ENCODE measurements at places on chromosomes 16 and 17.
A peak's percentile ranks its signal among the peaks of the same experiment; 100 is the strongest.

- DNase-seq: no peak
Measured at GRCh38 chr17:3695723-3696411, at the start of gene P2RX5. Gene P2RX5, minus strand, starts transcription at chr17:3696155. Its CDS starts 150 bp downstream, at chr17:3696005.

GRCh38 chr16:56795011-56795410 lies 65.1 kb downstream of the NUP93 start:
- no peak for DNase-seq

- DNase-seq: no peak
Measured at GRCh38 chr16:55009581-55009980, 78.9 kb downstream of the IRX5 start.

DNA sequence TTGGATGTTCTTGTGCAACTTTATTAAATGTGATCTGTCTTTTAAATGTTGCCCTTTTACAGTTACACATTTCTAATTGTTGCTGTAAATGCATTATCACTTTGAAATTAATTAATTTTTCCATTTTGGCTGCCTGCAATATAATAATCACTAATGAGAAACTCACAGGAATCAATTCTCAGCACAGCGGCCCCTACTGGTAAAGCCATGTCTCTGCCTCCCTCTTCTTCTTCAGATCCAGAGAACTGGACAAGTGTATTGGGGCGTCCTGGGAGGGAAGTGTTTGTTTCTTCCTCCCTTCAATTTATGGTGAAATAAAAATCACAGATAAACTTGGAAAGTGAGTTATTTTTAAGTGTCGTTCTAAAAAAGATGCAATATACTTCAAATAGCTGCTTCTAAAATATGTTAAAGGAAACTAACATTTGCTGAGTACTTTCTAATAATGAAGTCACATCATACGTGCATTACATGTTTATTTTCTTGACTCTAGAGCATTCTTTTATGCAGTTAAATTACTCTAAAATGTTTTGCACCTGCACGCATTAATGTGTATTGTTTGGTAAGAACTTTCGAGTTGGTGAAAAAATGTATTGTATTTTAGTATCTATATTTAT lies 338.0 kb downstream of the WWOX start:
- DNase-seq: no peak

DNA sequence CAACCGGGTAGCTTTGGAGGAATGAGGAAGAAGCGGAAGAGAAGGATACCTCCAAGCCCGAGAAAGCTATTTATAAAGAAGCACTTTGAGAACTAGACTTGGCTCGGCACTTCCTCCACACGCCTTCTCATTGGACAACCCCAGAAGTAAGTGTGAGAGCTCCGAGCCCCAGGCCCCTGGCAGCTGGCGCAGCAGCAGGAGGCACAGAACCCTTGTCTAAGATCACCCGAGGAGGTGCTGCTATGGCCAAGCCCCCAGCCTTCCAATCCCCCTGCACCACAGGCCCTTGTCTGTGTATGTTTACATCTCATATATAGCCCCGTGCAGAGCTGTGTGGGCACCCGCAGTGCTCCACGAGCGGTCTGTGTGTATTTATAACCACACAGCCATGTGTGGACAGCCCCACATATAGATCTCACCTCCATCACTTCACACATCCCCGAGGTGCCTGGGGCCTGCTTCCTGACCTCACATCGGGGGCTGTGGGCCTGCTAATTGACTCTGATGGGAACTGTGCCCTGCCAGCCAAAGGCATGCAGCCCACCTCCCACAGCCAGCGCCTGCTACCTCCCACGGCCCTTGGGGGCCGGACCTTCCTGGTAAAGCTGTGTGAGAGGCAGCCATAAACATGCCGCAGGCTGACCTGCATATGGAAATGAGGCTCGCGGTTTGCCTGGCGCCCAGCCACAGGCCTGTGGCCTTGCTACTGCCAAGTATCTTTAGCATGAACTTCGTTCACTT lies 96.1 kb downstream of the C17orf67 start:
- DNase-seq: peak; percentile 73

- DNase-seq: no peak
Measured at GRCh38 chr17:18380471-18381157, 3.0 kb downstream of the EVPLL start.

- no peak for DNase-seq
Measured at GRCh38 chr17:28947639-28948038, 3.7 kb downstream of the PHF12 start.

DNA sequence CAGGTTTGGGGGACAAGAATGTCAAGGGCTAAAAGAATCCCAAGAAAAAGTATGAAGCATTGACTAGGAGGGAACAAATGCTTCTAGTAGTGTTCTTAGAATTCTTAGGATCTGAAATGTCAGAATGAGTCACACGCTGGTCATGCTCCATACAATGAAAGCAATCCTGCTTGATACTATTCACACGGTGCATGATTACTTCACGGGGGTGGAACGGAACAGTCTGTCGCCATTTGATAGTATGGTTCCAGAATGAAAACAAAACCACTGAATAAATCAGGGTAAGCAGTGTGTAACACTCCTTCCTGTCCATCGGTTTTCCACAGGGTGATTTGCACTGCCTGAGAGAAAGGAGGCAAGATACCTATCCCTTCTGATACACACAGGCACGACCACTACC lies 22.9 kb upstream of the YWHAE start:
- no peak for DNase-seq

DNA sequence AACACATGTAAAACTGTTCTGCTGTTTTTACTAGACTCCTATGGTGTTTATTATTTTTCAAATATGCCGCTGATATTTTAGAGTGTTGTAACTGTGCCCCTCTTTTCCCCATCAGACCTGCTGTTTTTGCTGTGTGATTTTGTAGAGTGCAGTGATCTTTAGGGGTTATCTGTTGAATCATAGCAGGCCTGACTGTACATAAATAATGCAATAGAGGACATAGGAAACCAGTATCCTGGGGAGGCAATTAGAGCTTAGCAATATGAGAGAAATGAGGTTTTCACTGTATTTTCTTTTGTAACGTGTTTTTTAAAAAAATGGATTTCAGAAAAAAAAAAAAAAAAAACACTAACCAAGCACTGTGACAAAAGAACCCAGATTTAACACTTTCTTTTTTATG lies 662.2 kb downstream of the TOX3 start:
- no peak for DNase-seq

DNA sequence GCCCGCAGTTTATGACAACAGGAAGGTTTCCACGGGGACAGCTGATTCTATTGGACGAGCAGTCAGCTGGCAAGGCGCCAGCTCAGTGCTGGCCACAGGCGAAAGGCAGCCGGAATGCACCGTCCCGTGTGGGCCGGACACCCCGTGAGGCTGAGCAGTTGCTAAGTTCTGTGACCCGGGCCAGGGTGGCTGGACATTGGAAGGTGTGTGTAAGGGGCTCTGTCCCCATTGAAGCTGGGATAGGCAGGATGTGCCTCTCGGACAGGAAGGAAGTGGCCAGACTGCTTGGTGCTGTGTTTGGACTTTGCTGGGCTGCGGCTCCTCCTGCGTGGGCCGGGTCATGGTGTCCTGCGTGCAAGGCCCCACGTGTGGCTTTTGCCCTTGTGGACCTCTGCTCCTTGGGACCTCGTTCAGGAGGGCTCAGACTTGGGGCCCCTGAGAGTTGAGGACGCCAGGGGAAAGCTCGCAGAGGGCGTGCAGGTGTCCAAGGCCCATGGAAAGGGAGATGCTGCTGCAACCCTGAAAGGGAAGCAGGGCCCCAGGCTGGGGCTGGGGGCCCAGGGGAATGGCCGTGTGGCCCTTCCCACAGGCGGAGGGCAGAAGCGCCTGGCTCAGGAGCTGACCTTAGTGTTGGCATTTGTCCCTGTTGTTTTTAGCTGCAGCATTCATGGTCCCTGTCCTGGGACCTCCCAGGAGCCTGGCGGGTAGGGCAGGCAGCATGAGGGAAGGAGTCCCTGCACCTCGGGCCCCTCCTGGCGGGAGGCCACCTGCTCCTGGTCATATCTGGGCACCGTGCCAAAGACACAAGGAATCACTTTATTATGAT lies 10.0 kb downstream of the BAIAP2 start:
- DNase-seq: peak; percentile 87

DNA sequence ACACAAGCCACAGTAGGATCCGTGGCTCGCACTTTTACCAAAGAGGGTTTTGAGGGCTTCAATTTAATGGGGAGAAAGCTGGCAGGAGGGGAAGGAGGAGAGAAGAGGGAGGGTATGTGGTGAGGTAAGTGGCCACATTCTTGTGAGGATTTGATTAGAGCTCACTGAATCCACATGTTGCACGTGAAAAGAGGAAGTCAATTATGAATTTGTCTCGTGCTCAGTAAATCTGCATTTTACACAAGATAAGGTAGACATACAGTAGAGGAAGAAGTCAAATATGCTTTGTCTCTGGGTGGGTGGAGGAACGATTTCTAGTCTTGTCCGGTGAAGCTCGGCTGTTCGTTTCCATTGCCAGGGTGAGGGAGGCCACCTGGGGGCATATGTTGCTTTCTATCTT lies 862 bp downstream of the ZNF232 start:
- DNase-seq: no peak

DNA sequence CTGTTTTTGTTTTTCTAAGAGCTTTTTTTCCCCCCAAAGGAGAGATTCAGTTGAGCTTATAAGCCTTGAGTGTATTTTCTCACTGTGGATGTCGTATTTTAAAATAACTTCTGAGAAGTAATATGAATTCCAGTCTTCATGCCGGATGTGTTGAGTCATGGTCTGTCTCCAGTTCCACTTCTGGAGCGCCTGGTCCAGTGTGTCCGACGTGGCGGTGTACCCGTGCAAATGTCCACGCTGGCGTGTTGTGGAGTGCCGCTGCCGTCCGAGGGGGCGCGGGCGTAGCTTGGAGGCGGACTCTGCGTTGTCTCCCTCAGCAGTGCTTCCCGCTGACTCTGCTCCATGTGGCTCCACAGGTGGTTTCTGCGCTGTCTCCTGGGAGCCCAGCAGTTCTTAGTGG lies 60.9 kb upstream of the ZNF750 start:
- no peak for DNase-seq

GRCh38 chr16:49488740-49489525 lies 115.3 kb downstream of the C16orf78 start:
- DNase-seq: no peak

- DNase-seq: no peak
Measured at GRCh38 chr16:85380002-85380395, 233.1 kb upstream of the GSE1 start.

- no peak for DNase-seq
Measured at GRCh38 chr16:15639061-15639568, 3.8 kb downstream of the MARF1 start.

DNA sequence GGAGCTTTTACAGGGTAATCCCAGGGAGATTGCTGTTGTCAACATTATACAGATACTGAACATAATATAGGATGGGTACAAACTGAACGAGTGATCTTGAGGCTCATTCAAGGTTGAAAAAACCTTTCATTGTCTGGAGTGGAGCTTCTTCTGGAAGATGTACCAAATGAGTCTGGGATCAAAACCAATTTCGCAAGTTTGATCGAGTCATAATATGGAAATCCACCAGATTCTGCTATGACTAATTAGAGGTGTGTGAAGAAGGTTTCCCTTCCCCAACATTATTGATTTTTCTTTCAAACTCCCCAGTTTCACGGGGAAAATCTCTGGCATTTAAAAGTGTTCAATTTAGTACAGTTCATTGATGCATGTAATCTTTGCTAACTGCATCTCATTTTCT lies 324.1 kb downstream of the ZFHX3 start:
- no peak for DNase-seq

GRCh38 chr16:47734987-47735594 lies 274.0 kb downstream of the PHKB start:
- DNase-seq: no peak

DNA sequence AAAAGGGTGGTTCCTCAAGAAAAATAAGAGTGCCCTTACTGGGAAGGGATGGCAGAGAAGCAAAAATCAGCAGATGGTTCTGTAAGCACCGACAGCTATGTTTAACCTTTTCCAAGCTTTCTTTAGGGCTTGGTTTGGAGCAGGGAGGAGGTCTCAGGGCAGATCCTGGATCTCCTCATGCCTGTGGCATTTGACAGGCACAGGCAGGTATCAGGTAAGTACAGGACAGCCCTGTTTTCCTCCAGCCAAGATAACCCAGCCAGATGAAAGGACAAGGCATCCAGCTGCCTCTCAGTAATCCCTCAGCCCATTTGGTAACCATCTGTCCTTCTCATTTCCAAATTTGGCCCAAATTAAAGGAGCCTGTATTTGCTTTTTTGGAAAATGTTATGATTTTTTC lies 141.5 kb downstream of the TOX3 start:
- DNase-seq: no peak

- DNase-seq: no peak
Measured at GRCh38 chr17:29010129-29010528, 4.3 kb upstream of the SEZ6 start.

GRCh38 chr17:74691151-74691550 lies 21.6 kb downstream of the CD300LF start:
- DNase-seq: no peak

- DNase-seq: no peak
Measured at GRCh38 chr16:64074706-64075105, 1047.2 kb downstream of the CDH11 start.

GRCh38 chr16:65105171-65105570 lies 16.7 kb downstream of the CDH11 start:
- DNase-seq: no peak

DNA sequence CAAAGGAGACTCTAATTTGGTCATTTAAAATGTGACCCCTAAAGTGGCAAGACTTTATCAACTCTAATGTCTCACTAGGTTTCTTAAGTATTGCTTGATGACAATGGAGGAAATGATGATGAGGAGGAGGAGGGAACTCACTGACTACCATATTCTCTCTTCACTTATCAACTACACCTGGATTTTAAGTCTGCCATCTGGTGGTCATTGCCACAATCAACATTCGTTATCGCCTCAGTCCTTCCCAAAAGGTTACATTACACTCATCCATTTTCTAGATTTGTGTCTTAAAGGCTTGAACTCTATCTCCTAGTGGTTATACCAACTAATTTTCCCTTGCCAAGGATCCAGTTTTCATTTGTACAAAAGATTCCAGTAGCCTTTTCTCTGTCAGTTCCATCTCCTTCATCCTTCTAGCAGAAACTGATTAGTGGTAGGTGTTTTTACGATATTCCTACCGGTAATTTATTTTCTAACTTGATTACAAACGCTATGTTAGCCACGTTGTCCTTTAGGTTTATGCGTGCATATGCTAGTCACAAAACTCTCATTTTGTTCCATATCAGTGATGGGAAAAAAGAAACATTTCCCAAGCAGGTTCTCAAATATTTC lies 114.6 kb upstream of the NOG start:
- no peak for DNase-seq

DNA sequence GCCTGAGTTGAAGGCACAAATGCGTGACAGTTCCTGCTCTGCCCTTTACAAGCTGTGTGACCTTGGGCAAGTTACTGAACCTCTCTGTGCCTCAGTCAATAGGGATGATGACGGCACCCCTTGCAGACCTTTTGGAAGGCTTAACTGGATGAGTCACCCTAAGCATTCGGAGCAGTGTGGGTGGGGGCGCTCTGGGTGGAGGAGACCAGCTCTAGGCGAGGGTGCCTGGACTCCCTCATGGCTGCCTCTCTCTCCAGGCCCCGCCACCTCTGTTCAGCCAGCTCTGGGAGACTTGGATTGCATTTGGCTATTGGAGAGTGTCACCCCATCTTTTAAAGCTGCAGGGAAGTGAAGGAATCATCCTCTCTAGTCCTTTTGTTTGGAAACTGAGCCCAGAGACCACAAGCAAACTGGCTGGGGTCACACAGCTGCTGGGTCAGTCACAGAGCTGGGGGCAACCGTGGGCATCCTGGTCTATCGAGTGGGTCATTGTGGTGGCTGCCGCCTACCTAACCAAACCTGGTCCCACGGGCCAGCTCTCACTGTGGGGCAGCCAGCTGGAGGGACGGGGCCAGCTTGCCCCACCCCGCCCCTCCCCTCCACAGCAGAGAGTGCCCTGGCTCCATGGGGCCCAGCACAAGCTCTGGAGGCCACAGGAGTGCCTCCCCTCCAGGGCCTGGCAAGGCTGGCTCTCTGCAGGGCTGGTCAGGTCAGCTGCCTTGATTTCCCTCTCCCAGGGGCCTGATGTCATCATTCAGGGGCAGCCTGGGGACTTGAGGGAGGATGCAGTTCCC lies 20.2 kb upstream of the GSE1 start:
- DNase-seq: no peak
